ENCODE measurements at places on chromosomes 4 and X.

- DNase-seq, result no peak
Observed at GRCh38 chr4:151858356-151858755, 97.5 kb upstream of the GATB start.

- DNase-seq, result no peak
Observed at GRCh38 chr4:81060587-81061343, 30.3 kb downstream of the BMP3 start.

- DNase-seq, result no peak
Observed at GRCh38 chr4:109195646-109196045, 106.8 kb downstream of the COL25A1 start.

GRCh38 chr4:8385106-8385505, 55.4 kb downstream of the ACOX3 start:
- no peak for DNase-seq

DNA sequence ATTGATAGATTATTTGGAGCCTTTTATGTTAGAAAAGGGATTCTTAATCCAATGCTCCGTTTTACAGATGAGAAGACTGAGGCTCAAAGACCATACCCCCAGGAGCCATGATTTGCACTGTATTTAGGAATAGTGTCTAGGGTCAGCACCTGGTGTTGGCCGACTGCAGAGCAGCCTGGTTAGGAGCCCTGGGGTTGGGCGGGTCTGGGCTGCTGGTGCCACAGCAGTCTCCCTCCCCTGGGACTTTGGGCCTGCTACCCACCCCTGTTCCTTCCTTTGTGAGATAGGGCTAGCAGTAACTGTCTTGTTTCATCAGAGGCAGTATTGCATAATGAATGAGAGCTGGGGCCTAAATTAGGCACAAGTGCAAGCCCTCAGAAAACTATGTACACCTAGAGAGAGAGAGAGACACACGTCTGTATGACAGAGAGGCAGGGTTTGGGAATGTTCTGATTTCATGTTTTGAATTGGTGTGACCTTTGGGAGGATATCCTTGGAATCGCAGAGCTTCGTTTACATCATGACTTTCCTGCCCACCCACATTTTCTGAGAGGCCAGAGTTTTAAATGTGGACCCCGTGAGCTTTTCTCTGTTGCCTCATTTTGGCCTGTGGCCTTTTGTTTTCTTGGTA, 111.7 kb downstream of the PTTG2 start:
- no peak for DNase-seq

DNA sequence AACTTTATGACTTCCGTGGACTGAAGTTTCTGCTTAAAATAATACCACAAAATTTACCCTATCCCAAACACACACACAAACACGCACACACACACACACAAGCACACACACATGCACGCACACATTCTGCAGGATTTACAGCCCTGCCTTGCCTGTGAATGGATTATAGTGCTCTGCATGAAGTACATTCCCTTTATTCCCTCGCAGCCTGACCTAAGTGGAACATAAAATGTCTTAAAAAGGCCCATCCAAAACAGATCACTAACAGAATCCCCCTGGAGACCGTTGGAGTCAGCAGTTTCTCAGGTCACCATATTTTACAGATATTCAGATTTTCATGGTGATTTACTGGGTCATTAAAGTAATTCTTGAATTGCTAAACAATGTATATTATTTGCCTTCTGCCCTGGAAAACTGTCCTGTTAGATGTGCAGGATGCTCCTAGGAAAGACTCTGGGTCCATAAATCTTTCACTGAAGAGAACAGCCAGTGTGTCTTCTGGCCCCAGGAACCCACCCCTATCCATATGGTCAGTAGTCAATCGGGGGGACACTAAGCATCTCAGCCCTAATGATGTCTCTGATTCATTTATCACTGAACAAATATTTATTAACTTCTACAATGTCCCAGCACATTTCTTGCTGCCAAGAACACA, 587.7 kb upstream of the BOD1L1 start:
- DNase-seq, result no peak

GRCh38 chr4:8403976-8404375, 36.5 kb downstream of the ACOX3 start:
- no peak for DNase-seq

- DNase-seq, result no peak
Observed at GRCh38 chr4:156976147-156976546, 4.5 kb upstream of the PDGFC start.

DNA sequence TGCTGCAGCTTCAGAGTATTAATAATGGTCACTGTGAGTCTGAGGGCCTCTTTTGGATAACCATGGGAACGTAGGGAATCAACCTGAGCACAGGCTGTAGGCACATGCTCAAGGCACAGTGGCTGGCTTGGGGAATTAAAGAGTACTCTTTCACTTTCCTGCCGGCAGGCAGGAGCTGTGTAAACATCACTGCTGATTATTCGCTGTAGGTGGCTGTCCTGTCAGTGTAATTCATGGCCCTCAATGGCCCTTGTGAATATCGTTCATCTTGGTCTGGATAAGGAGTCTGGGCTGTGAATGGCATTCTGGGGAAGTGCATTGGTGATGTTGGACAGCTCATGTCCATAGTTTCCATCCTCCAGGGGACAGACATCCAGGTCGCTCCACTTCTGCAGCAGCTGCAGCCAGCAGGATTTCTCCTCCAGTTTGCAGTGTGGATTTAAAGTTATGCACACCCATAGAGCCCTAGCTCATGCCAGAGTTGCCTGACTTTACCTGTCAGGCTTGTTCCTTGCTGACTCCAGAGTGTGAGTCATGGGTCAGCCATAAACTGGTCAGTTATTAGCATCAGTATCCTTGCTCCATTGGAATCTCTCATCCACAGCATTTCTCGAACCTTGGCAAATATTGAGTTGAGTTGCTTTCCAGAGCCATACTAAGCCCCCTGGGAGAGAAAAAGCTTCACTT, 43.0 kb downstream of the C4orf33 start:
- no peak for DNase-seq

DNA sequence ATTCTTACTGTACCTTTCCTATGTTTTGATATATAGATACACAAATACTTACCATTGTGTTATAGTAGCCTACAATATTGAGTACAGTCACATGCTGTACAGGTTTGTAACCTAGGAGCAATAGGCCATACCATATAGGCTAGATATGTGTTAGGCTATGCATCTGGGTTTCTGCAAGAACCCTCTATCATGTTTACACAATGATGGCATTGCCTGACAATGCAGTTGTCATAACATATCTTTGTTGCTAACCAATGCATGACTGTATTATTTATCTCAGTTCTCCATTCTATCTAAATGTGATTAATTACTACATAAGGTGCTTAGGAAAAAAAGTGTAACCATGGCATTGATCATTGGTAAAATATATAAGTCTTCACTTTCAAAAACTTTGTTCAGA, 10.0 kb upstream of the SPCS3 start:
- no peak for DNase-seq

GRCh38 chr4:2800691-2801596, 8.1 kb downstream of the SH3BP2 start:
- no peak for DNase-seq

DNA sequence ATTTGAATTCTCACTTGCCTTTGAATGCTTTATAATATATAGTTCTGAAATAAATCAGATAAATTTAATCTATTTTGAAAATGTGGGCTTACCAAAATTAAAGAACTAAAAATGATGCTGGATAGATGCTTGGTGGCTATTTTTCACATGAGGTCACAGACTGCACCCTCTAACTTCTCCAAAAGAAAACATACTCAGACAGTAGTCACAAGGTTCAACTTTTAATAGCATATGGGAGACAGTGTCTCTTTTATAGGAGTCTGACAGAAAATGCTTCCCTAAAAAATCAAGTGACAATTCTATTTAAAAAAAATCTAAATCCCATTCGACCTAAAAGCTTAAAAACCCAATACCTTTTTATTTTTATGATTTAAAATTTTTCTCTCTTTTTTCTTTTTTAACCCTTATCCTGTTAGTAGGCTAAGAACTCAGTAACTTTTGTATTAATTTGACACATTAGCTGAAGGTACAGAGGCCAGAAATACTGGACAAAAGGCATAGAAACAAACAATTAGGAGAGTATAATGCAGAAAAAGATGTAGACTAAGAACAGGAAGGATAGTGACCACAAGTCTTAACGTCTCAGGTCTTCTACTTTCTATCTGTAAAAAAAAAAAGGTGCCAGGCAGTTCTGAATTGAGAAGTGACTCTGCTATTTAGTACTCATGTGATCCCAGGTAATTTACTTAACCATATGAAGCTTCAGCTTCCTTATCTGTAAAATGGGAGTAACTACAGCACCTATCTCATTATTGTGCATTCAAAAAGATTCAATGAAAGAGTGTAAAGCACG, 7.6 kb downstream of the TIGD4 start:
- no peak for DNase-seq

- DNase-seq, result no peak
Observed at GRCh38 chr4:3401436-3402171, 40.2 kb upstream of the HGFAC start.

DNA sequence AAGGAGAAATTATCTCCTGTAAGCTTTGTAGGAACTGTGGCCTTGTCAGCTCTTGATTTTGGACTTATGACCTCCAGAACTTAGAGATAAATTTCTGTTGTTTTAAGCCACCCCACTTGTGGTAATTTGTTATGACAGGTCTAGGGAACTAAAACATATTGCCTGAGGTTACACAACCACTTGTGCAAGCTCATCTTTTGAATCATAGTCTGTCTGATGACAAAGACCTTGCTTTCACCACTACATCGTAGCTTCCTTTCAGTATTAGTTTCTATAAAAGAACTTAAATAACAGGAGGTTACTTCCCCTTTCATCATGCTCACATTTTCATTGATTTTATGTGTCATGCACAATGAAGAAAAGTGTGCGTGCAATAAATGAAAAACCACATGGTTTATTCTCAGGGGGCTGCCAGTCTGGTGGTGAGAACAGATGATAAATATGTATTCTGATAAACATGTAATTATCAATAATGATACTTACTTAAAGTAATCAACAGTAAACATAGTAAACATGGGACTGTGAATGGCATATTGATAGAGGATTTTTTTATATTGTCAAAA, 690.0 kb upstream of the HS3ST1 start:
- no peak for DNase-seq

DNA sequence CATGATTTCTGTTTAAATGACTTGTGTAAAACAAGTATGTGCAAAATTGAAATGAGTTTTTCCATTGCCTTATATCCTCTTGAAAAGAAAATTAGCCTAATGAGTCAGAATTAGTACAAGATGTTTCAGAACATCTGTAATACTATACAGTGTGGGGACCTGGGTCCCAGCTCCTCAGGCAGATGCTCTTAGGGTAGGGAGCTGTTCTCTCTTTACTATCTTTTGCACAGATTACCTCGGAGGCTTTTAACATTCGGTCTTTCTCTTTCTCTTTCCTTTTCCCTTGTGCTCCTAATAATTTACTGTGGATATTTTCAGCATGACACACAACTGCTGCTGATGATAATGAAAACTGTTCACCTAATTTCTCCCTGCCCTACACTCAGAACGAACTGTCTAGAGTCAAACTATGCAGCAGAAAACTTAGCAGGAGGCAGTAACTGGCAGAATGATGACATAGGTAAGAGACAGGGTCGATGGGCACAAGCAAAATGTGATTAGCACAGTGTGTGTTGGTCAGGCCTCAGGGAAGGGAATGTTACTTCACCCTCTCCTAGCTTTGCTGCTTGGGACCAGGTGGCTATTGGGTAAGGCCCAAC, 455.3 kb downstream of the PDHA2 start:
- no peak for DNase-seq

DNA sequence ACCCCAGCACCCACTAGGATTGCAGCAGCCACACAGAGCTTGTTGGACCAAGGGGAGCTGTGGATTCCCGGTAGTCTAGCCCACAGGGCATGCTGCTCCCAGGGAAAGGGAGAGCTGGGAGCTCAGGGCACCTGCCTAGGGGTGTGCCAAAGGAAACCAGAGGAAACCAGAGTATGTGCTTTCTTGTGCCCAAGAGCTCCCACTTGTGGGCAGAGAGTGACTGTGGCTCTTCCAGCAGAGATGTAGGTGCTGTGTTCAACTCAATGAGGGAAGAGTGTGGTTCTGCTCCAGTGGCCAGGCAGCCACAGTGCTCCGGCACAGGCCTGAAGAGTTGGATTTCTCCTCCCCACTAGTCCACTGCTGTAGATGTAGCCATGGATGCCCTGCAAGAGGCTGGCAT, 1050.0 kb upstream of the INTU start:
- no peak for DNase-seq

DNA sequence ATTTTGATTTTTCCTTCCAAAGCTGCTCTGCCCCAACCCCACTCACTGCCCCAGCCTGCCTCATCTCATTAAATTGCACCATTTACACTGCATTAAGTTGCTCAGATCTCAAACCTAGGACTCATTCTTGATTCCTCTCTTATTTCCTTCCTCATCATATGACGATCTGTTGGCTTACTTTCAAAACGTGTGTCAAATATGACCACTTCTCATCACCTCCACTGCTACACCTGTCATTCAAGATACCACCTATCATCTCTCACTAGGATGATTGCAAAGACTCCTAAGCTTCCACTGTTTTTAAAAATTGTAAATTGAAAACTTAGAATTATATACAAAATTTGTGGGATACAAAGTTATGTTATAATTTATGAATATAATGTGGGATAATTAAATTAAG, 147.1 kb downstream of the DCK start:
- no peak for DNase-seq

- DNase-seq, result no peak
Observed at GRCh38 chr4:143234153-143234552, 49.4 kb downstream of the USP38 start.

- no peak for DNase-seq
Observed at GRCh38 chrX:23901060-23901459, 6.7 kb downstream of the APOO start.

GRCh38 chr4:168737806-168738172, 240.9 kb downstream of the PALLD start:
- DNase-seq, result no peak
